Central memory CD4-positive, alpha-beta T cell (primary cell): ENCODE measurements at places on chromosomes 12 and 14.
A peak's percentile ranks its signal among the peaks of the same experiment; 100 is the strongest.

DNA sequence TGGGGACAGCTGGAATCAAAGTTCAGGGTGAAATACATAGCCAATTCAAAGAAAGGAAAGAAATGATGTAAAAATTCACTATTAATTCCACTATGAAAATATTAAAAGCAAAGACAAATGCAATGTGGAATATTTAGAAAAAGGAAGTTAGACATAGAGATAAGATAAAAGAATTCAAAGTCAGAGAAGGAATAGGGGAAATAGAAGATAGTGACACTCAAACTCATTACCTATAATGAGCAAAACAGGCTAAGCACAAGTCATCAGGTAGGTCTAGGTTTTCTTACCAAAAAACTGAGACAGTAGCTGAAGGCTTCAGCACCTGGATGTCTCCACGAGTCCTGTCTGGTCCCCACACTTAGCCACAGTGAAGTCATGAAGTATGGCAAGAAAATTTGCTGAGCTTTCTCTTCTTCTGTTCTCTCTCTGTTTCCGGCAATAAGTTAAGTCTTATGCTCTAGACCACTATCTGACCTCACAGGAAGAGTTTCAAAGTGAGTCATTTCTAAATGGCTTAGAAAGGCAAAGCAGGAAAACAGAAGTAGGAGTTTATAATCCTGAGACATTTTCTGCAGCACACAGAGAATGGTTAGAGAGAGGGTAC lies at the start of gene C3AR1:
TSS of gene C3AR1 (minus strand) at position 369 of the 604 bp plus-strand sequence. CDS start 6,174 bp downstream, outside the sequence.
- DNase-seq = peak; percentile 82

GRCh38 chr12:106892075-106892474 lies 63.6 kb upstream of the TMEM263 start:
- no peak for DNase-seq

- no peak for DNase-seq
Observed at GRCh38 chr12:33690562-33690961, 250.9 kb upstream of the SYT10 start.

GRCh38 chr14:101219896-101220703 lies 316.6 kb upstream of the RTL1 start:
- no peak for DNase-seq
